Left renal pelvis (tissue), 4 donors: ENCODE measurements at places on chromosomes 1 and 21. TPM values are rescaled to one million over a fixed set of nuclear protein-coding genes. Genes with fewer than 3 reads are reported as not detected.

Gene TSHB
- 0.66 TPM for polyA plus RNA-seq

Gene IFNAR2
- 19.9 TPM for polyA plus RNA-seq

Gene SH2D1B
- polyA plus RNA-seq, result 0.37 TPM

Gene CYP4A22
- polyA plus RNA-seq, result 8.2 TPM

Gene FAM151A
- polyA plus RNA-seq, result 15.3 TPM

Gene PRKCZ
- polyA plus RNA-seq, result 35.9 TPM

Gene BRDT
- polyA plus RNA-seq, result 0.32 TPM

Gene MAP1LC3C
- 1.5 TPM for polyA plus RNA-seq

Gene EFNA3
- polyA plus RNA-seq, result 5.7 TPM

Gene SOX13
- 16.5 TPM for polyA plus RNA-seq

Gene CFHR5
- not detected for polyA plus RNA-seq

Gene SERPINC1
- polyA plus RNA-seq, result 5.5 TPM

Gene MARK1
- polyA plus RNA-seq, result 11.2 TPM

Gene ERVH48-1
- 0.39 TPM for polyA plus RNA-seq

Gene TCHH
- polyA plus RNA-seq, result 0.07 TPM

Gene ELOA
- 35.6 TPM for polyA plus RNA-seq

Gene C1QB
- 9.0 TPM for polyA plus RNA-seq

Gene SEC16B
- 7.4 TPM for polyA plus RNA-seq

Gene LEMD1
- polyA plus RNA-seq, result 0.30 TPM

Gene PKNOX1
- polyA plus RNA-seq, result 20.7 TPM

Gene PRMT2
- polyA plus RNA-seq, result 120 TPM

Gene MRPL37
- 83.2 TPM for polyA plus RNA-seq

Gene MATN1
- polyA plus RNA-seq, result 0.30 TPM

Gene SLC1A7
- 0.06 TPM for polyA plus RNA-seq

Gene DMRTA2
- polyA plus RNA-seq, result 0.05 TPM

Gene FMN2
- 5.7 TPM for polyA plus RNA-seq

Gene NR0B2
- 0.98 TPM for polyA plus RNA-seq
